ENCODE measurements at places on chromosomes 11 and 22. TPM values are rescaled to one million over a fixed set of nuclear protein-coding genes. Genes with fewer than 3 reads are reported as not detected.
A peak's percentile ranks its signal among the peaks of the same experiment; 100 is the strongest.

Gene OR51G1
- not detected for total RNA-seq

- DNase-seq, result no peak
These were observed 14.4 kb downstream of the GRAP2 start for GRCh38 chr22:39915295-39915726.

Gene UBE2L6
- 221 TPM for total RNA-seq

GRCh38 chr11:63917692-63918506 lies 935 bp upstream of the RCOR2 start:
- no peak for DNase-seq

DNA sequence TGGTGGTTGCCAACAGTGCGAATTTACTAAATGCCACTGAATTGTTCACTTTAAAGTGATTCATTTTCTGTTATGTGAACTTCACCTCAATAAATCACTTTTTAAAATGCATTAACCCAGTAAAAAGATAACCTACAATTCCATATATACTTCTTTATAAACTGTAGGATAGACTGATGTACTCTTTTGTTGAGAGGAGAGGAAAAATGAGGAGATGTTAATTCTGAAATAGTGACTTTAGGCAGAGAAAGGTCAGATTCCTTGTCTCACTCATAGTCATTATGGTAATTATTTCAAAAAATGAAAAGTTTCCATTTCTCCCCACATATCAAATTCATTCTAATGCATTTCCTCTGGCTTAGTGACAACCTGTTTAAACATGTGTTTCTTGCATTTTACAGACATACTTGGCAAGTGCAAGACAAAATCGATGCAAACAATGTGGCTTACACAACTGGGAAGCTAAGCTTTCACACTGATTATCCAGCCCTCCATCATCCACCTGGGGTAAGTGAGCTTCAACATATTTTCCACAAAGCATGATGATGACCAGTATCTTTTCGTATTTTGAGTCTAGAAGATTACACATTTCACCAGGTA lies 74.5 kb downstream of the BBOX1 start:
- DNase-seq, result no peak

DNA sequence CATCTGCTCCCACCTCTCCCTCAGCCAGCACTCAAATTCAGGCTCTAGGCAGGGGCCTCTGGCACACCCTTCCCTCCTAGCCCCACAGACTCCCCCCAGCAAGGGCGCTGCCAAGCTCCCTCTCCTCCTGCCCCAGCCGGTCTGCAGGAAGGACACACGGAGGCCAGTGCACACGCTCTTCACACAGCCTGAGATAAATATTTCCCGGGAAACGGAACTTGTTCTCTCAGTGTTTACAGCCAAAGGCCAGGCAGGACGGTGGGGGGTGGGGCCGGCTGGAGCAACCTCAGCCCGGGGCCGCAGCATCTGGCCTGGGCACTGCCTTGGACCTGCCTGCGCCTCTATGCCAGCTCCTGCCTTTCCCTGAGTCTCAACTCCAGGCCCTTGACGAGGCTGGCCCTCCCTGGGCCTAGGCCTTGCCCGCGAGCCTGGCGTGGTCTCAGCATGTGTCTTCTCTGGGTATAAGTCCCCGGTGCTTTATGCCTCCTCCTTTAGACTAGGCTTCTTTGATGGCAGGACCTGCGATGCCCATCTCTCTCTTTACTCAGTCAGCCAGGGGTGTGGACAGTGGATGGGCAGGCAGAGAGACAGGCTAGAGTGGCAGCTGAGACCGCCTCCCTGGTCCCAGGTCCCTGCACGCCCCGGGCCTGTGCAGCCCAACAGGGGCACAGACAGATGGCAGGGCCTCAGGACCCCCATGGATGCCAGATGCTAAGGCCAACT lies 48.4 kb downstream of the PDE2A start:
- DNase-seq, result no peak

Gene SLCO2B1
- 1.1 TPM for total RNA-seq

DNA sequence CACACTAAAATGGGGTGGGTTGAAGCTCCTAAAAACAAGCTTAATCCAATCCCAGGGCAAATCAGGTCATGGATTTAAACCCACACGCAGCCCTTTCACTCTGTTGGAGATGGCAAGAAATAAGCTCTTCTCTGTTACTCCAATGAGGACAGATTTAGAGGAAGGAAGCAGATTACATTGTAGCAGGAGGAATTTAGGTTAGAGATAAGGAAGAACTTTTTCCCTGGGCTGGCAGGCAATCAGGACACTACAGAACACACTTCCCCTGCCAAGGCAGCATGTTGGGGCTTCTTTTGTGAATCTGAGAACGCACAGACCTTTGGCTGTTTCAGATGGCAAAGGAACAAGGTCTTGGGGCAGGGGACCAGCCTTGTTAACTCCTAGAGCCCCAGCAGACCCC lies 46.2 kb downstream of the C11orf58 start:
- no peak for DNase-seq

Gene CARD10
- total RNA-seq, result 0.31 TPM

GRCh38 chr11:3021125-3021524 lies 29.0 kb upstream of the NAP1L4 start:
- no peak for DNase-seq

GRCh38 chr11:119056421-119056999 lies 495 bp downstream of the HYOU1 start:
- peak; percentile 58 for DNase-seq

DNA sequence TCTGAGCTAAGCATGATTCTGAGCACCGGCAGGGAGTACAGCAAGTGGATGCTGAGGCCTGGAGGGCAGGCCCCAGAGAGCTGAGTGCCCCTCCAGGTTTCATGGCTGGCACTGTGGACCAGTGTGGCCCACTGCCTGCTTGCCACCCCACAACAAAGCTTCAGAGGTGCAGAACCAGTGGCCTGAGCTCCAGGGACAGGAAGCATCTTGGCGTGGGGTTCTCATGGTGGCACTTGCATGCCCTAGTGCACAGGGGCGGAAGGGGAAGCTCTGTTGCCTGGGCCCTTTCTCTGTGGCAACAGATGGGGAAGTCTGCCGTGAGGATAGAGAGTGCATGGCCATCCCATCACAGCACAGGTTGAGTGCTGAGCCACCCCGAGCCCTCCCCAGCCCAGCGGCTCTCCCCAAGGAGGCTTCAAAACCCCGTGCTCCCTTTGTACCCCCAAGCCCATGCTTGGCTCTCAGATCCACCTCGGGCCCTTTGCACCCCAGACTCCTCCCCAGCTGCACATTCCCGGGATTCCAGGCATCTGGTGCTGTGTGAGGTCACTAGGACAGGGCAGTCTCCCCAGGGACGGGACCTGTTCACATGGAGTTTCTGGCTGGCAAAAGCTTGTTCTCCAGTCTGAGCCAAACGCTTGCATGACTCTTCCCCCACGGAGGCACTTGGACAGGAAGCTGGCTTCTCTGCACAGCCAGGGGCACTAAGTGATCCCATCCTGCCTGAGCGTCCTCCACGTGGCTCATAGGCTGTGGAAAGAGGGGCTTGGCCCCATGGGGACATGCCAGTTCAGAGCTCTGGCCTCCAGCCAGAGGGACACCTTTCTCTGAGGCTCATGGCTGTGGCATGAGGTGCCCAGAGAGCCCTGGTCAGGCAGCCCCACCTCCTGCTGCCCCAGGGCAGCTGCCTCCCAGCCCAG lies 4.2 kb downstream of the SLC25A1 start:
- DNase-seq, result no peak

GRCh38 chr11:121446752-121447156 lies 5.4 kb upstream of the SORL1 start:
- DNase-seq, result no peak

Gene NCR3LG1
- total RNA-seq, result 2.7 TPM

Gene RASL10A
- 1.1 TPM for total RNA-seq

Gene TSSK2
- total RNA-seq, result not detected

Gene OR6A2
- not detected for total RNA-seq

Gene CEP126
- 1.5 TPM for total RNA-seq

Gene MS4A8
- not detected for total RNA-seq

DNA sequence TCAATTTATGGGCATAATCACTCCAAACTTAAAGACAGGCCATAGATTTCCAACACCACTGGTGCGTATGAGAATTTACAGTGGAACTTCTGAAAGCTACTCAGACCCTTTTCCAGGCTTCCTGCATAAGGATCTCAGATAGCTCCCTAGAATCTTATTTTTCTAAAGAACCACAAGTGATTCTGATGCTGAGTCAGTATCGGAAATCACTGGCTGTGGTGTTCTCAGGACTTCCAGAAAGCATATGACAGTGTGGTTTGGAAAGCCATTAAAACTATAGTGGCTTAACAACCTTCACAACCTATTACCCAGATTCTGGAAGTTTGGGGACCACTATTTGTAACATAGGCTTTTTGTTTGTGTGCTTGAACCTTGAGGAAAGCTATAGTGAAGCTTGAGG lies 756.0 kb downstream of the DLG2 start:
- no peak for DNase-seq

- DNase-seq, result no peak
These were observed 91.8 kb upstream of the CLDN5 start for GRCh38 chr22:19615867-19616581.

DNA sequence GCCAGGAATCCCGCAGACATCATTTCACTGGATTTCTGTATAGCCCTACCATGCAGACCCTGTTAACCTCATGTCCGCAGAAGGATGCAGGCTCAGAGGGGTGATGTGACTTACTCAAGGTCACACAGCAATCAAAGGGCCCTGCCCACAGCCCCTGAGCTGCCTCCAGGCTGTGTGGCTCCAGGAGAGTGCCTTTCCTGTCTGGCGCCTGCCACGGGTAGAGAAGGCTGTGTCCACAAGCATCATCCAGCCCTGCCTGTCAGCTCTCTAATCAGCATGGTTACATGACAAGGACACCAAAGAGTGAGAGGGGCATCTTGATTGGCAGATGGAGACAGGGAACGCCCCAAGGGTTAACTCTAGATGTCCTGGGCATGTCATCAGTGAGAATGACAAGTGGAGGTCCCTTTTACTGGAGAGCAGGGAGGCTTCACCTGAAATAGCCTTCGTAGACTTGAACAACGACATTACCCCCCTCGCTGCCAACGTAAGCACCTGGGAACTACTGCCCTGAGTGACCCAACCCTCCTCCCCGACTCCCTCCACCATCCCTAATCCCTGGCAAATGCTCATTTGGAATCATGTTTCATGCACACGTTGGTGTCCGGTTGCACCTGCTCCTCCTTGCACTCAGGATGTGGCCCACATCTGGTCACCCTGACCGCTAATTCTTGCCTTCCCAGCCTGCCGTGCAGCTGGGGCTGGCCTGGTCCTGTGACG lies 6.9 kb downstream of the FGF19 start:
- DNase-seq, result no peak

DNA sequence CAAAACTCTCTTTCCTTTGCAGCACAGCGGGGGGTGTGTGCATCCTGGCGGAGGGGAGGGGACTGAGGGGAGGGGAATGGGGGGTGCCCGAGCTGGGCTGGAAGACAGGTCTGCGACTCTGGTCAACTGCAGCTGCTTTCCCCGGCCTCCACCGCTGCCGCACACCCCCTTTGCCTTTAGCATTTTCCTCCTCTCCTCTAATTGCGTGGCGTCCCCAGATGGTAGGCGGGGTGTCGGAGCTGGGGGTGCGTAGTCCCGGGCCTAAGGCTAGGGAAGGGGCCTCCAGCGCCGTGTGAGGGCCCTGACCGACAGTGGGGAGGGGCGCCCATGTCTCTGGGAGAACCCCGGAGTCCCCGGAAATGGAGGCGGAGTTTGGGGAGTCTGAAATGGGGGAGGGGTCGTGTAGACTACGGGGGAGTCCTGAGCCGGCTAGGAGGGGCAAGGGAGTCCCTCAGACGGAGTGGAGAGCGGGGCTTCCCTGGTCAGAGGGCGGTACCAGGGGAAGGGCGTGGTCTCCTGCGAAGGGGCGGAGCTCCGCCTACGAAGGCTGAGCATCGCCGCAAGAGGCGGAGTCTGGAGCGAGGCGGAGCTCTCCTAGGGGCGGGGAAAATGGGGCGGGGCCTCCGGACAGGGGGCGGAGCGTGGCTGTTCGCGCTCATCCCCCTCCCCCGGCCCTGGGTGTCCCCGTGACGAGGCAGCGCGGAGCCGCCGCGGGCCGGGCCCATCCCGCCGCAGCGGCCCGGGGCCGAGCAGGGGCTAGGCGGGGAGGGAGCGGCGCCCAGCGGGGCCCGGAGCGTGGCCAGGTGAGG lies at the start of gene PELI3:
Gene PELI3 (plus strand): TSS at position 681 of the 809 bp plus-strand sequence. CDS start 1,224 bp downstream, outside the sequence.
- DNase-seq, result peak; percentile 94

- no peak for DNase-seq
These were observed 166.7 kb upstream of the GUCY1A2 start for GRCh38 chr11:107184986-107185385.

DNA sequence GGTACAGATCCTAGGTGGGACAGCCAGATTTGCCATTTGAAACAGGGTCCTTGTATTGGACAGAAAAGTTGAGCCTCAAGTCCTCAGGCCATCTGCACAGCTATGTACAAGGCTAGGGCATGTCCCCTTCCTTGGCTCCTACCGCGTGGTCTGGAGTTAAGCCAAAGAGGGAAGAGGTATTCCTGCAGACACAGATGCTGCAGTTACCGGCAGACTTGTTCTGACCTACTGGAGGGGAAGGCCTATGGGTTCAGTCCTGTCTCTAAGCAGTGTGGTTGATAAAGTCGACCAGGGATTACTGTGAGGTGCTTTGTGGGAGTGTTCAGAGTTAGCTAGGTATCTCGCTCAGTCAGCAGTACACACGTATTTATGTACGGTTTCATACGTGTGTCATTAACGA lies 180.6 kb downstream of the ADAMTS15 start:
- DNase-seq, result no peak

DNA sequence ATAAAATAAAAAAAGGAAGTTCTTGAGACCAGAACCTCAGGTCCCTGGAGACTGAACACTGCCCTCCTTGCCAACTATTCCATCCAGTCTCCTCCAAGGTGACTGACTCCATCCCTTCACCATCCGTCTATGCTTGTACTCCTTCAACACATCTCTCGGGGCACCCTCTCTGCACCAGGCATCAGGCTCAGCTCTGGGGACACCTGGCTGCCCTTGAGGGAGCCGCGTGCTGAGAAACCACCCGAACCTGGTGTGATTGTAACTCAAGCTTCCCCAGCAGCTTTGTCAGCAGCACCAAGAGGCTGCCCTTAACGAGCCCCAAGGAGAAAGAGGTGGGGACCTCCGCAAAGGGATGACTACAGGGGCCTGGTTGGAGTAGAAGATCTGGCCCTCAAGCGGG lies 1.7 kb downstream of the PTPN5 start:
- no peak for DNase-seq

- no peak for DNase-seq
These were observed 9.0 kb upstream of the TMEM121B start for GRCh38 chr22:17130199-17130598.

GRCh38 chr11:12045914-12046635 lies 37.6 kb upstream of the DKK3 start:
- DNase-seq, result no peak

GRCh38 chr11:35064114-35064800 lies 74.7 kb upstream of the CD44 start:
- DNase-seq, result no peak

- DNase-seq, result no peak
These were observed 464.3 kb downstream of the NELL1 start for GRCh38 chr11:21133722-21134121.

GRCh38 chr11:78575478-78575877 lies 814 bp upstream of the NARS2 start:
- DNase-seq, result no peak

- no peak for DNase-seq
These were observed 77.7 kb downstream of the STIM1 start for GRCh38 chr11:3933165-3933628.

Data from activated naive CD8-positive, alpha-beta T cell treated with anti-CD3 and anti-CD28 coated beads, Interleukin-2, amount 10 ng/mL, durations not matched to agents 7 days and 5 days (primary cell).